Central memory CD4-positive, alpha-beta T cell (primary cell): ENCODE measurements at places on chromosomes 7 and 10.

- DNase-seq, result no peak
These were observed 496 bp downstream of the BRI3 start for GRCh38 chr7:98281757-98282606.

DNA sequence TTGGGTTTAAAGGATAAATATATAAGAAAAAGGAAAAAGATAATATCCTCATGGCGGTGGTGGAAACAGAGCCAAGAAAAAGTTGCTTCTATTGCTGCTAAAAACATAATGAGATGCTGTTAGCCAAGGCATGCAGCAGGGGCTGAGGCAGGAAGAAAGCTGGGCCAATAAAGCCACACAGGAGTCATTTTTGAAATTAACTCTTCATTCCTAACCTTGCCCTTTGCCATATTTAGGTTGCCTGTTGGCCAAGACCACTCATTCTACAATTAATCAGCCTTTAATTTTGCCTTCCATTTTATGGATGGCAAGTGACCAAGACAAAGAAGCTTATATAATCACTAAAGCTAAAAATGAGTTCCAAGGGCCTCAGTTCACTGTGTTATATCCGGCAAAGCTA, 58.2 kb downstream of the ARMH3 start:
- no peak for DNase-seq

- DNase-seq, result no peak
These were observed 35.0 kb upstream of the ABCB4 start for GRCh38 chr7:87510411-87510875.

GRCh38 chr10:31829776-31830175, 98.9 kb downstream of the ARHGAP12 start:
- DNase-seq, result no peak

DNA sequence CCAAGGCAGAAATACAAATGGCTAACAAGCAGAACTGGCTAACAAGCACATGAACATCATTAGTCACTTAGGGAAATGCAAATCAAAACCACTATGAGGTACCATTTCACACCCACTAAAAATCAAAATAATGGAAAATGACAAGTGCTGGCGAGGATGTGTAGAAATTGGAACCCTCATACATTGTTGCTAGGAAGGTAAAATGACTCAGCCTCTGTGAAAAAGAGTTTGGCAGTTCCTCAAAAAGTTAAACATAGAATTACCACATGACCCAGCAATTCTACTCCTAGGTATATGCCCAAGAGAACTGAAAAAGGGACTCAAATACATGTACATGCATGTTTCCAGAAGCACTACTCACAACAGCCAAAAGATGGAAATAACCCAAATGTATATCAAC, 52.8 kb upstream of the ANAPC16 start:
- no peak for DNase-seq

GRCh38 chr10:63935705-63936104, 414.5 kb downstream of the REEP3 start:
- DNase-seq, result no peak

DNA sequence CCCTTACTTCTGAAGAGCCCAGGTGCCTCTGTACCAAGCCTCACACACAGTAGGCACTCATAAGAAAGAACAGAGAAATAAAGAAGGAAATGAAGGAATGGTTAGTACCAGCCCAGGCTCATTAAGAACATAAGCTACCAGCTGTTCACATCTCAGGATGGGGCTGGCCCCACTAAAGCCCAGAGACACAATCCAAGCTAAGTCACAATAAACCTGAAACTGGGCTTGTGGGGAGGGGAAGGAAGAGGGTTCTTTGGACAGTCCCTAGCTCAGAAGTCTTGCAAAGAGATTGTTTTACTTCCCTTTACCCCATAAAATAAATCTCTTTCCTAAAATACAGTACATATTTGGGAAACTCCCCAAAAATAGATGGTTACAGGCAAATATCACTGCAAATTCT, 24.3 kb downstream of the FBXW4 start:
- no peak for DNase-seq

DNA sequence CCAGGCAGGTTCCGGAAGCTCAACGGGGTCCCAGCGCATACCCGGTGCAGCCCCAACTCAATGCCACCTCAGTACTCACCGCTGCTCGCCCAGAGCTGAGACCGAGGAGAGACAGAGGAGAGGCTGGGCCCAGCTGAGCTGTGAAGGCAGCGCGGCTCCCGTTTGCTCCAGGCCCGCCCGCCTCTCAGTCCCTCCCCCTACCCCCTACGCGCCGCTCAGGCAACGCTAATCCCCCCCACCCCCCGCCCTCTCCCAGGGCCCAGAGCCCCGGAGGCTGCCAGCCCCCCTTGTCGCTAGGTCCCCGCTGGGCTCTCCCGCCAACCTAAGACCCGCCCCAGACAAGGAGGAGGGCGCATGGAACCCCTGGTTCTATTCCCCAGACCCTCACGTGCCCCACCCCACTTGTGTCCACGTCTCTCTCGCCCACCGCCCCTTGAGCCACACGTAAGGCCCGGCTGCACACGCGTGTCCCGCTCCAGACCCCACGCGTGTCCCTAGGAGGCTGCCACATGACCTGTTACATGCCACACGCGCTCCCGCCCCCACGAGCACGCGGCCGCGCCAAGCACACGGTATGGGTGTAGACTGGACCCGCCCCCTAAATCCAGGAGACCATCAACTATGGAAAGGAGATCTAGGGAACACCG, at the start of gene PSD:
Gene PSD (minus strand): TSS at position 164 of the 647 bp plus-strand sequence. CDS start 1,747 bp downstream, outside the sequence.
- no peak for DNase-seq

DNA sequence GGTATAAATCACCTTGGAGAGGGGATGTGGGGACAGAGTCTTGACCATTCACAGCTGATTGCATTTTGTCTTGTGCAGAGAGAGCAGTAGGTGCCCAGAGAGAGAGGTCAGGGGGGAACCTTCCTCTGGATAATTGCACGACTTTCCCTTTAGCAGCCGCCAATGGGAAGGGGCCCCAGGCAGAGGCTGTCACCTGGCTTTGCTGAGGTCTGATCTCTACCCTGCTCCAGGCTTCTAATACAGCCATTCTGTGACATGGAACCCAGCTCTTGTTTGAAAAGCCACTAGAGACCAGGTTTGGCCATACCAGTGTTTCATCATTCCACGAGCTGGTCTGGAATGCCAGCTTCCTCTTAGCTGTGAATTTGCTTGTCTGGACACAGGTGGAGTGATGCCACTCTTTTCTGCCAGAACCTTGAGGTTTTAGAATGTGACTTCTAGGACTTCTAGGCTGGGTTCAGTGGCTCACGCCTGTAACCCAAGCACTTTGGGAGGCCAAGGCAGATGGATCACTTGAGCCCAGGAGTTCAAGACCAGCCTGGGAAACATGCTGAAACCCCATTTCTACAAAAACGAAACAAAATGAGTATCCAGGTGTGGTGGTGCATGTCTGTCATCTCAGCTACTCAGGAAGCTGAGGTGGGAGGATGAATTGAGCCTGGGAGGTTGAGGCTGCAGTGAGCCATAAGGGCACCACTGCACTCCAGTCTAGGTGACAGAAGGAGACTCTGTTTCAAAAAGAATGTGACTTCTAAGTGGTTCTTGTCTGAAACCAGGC, 159.9 kb downstream of the CAMK1D start:
- DNase-seq, result no peak

- no peak for DNase-seq
These were observed 9.9 kb downstream of the AP5Z1 start for GRCh38 chr7:4785371-4785770.

DNA sequence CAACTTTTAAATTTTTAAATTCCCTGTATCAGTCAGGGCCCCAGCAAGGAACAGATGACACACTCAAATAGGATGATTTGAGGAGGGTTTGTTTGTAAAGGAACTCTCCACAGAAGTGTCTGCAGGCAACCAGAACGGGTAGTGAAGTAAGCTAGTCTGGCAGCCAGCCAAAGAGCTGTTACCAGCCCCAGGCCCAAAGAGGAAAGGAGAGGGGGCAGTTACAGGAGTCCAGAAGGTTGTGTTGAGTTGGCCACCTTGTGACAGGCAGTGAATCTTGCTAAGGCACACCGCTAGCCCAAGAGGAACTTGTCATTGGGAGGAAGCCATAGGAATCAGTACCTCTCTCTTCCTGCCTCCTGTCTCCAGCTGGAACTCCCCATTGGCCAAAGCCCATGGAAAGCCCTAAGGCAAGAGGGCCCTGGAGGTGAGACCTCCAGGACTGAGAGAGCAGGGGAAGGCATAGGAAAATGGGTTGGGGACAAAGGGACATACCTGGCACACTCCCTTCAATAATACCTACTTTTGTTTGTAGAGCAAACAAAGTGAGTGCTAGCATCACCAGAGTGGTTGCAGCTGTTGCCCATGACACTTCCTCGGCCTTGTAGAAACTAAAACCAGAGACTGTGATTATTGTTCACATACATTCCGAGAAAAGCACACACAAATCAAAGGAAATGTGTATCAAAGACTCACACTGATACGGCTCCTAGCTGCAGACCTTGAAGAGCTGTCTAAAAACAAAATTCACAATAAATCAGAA, 25.4 kb upstream of the GATAD1 start:
- no peak for DNase-seq

GRCh38 chr10:3141351-3142005, 31.1 kb downstream of the PITRM1 start:
- DNase-seq, result no peak

DNA sequence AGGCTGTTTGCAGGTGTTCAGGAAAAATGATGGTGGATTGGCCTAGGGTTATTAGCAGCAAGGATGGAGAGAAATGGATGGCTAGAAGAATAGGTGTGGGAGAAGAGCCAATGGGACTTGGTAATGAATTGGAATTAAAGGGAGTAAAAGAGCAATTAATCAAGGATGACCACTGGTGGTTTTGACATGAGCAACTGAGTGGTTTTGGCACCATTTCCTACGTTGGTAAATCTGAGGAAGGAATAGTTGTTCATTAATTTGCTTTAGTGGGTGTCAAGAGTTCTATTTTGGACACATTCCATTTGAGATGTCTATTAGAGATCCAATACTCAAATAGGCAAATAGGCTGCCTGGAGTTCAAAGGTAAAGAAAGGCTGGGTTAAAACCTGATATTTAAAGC, 38.2 kb upstream of the NRBF2 start:
- no peak for DNase-seq
